Ovary (tissue), 10 donors: ENCODE measurements at places on chromosomes 2 and 18.

DNA sequence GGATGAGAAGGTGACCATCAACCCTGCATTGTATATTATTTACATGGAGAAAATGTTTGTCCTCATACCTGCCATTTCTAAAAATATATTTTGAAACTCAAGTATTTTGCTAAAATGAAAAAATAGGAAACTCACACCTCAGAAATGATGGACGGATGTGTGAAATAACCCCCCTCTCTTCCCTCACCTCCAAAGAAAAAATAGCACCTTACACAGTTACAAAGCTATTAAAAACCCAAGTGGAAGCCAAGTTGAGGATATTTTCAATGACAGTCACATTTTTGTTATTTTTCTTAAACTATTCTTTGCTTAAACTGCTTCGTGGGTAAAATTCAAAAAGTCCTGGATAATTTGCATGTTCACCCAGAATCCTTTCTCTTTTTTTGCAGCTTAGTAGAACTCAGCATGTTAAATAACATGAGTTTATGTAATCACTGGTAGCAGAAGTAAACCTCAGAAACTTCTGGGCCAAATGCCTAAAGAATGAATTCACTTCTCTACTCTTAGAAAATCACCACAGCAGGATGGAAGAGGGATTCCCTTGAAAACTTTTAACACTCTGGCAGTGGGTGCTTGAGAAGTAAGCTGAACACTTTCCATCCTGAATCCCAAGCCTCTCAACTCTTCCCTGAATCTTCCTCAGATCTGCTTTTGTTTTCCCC is 768 bp downstream of the DSC1 start:
- no peak for DNase-seq

DNA sequence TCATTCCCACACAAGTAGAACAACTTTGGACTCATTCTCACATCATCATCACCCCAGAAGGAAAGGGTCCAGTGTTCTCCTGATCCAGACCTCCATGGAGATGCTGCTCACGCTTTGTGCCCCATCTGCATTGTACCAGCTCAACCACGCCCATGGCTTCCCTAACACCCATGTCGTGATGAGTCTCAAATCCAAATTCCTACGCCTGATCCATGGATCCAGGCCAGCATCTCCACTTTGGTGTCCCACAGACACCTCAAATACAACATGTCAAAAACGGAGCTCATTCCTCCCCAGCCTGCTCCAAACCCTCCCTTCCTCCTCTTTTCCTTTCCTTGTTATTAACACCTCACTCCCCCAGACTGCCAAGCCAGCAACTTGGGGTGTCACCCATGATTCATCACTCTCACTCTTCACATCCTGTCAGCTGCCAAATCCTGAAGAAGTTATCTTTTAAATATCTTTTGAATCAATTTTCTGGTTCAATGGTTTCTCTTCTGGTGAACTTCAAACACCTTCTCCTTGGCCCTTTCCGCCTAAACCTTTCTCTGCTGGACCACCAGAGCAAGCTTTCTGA is 30.2 kb upstream of the FAM124B start:
- DNase-seq: no peak

- no peak for DNase-seq
These were observed 140.3 kb downstream of the TRIB2 start for GRCh38 chr2:12856934-12857601.

DNA sequence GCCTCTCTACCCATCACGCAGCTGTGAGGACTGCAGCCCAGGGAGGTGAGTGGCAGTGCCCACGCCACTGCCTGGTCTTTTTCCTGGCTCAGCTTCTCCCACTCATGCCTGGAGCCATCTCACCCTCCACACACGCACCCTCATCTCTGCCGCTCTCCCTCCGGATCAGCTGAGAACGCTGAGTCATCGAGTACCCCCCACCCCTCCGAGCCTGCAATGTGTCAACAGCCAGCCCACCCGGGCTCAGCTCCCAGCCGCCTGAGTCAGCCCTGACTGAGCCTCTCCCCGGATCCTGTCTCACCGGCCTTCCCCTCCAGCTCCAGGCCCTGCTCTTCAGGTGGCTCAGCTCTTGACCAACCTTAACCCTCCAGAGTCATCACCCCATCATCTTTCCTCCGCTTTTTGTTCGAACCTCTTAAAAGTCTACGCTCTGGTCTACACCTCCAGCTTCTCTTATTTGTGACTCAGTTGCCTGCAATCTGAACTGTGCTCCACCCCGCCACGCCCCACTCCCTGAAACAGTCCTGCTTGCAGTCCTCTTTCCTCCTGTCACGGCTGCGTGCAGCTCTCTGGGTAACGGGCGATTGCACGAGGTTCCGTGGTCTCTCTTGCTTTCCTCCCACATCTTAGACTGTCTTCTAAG is 94.4 kb upstream of the ASAP2 start:
- DNase-seq: peak; percentile 84

DNA sequence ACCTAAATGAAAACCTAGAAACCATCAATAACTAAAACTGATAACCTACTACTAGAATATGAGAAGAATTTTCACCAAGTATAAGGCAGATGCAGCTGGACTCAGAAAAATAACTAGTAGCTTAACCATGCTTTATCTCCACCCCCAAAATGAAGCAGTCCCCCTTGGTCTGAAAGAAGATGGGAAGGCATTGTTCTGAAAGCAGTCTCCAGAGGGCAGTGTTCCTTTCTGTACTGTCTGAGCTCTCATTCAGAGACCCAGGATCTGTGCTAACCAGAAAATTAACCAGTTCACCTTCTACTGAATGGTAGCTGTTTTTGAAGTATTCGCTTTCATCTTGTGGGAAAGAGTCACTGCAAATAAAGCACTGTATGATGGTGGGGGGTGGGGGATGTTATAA is 273.0 kb downstream of the PDE11A start:
- DNase-seq: no peak

GRCh38 chr2:183892315-183892941 is 705.9 kb upstream of the ZNF804A start:
- DNase-seq: no peak

- DNase-seq: no peak
These were observed 86.8 kb upstream of the BARD1 start for GRCh38 chr2:214896274-214896673.

DNA sequence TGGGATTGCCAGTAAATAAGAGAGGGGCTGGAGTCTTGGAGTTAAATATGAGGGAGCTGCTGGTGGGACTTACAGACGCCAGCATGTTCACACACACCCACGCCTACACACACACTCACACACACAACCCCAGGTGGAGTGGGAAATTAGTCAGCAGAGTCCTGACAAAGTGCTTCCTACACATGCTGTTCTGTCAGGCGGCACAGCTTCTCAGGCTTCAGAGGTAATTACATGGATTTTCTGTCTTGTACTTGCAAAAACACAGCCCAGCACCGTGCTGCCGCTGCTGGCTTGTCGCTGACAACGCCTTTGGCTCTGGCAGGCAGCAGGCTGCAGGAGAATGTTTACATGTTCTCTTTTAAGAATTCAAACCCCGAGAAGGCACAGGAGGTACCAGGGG is 1186.3 kb upstream of the CELF4 start:
- no peak for DNase-seq

DNA sequence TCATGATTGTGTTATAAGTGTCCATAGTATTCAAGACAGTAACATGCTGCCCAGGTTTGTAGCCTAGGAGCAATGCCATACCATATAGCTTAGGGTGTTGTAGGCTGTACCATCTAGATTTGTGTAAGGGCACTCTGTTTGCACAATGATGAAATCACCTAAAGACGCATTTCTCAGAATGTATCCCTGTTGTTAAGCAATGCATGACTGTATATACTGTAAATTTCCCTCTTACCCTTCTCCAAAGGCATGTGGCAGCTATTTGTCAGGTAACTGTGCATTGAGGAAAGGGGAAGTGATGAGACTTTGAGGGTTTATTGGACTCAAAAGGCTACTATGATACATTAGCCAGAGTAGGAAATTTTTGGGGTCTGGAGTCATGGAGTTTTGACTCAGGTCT is 180.8 kb downstream of the VAPA start:
- no peak for DNase-seq

DNA sequence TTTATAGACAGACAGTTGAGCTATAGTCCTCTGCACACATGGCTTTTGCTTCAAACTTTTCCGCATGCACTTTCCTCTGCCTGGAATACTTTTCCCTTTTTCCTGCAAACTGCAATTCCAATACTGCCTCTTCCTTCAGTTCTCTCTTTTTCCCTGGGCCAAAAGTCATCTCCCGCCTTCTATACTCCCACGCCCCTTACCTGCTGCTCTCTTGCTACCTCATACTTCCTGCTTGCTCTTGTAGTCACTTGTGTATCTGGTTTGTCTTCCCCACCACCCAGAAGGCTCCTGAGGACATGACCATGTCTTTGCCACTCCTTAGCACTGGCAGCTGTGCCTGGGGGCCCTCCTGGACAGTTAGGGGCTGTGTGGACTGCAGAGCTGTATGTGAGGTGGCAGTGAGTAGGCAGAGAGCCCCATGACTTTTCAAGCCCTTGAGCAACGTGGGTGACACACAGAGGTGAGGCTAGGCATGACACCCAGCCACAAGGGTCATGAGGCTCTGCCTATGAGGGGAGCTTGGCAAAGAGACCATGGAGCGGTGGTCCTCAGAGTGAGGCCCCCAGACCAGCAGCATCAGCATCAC is 23.2 kb downstream of the SPEG start:
- no peak for DNase-seq

GRCh38 chr2:207836521-207837133 is 66.9 kb upstream of the FZD5 start:
- no peak for DNase-seq

- no peak for DNase-seq
These were observed 256.5 kb downstream of the CDH20 start for GRCh38 chr18:61589724-61590065.

DNA sequence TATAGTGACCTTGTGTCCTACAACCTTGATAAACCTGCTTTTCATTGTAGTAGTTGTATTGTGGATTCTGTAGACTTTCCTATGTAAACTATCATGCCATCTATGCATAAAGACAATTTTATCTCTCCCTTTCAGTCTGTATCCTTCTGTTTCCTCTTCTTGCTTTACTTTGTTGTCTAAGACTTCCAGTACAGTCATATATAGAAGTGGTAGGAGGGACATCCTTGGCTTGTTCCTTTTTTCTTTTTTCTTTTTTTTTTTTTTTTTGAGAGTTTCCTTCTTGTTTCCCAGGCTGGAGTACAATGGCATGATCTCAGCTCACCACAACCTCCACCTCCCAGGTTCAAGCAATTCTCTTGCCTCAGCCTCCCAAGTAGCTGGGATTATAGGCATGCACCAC is 39.7 kb downstream of the UBE2F start:
- no peak for DNase-seq

DNA sequence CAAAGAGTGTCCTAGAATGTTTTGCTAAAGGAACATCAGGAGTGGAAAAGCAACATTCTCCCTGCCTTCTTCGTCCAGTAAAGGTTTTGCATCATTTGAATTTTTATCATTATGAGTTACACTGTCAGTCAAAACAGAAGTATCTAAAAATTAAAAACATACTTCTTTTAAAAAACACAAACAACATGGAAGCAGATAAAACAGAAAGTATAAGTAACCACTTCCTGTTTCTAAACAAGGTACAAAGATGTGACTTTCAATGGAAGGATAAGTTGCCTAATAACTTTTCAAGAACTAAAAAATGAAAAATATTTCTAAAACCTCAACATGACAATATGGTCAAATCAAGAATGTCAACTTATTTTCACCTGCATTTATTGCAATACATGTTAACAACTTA is 158.2 kb downstream of the STK39 start:
- DNase-seq: no peak

DNA sequence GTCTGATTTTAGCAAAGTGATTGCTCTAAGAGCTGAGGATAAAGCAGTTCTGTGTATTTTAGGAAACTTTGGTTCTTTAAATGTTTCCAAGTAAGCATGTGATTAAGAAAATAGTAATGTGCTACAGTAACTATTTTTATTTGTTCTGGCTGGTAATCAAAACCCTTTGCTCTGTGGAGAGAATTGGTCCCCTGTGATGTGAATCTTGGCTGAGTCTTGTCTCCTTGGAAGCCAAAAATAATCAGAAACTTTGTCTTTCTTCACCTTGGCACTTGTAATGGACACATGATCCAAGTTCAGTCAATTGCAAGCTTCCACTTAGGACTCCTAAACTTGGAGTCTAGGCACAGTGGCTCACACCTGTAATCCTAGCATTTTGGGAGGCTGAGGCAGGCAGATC is 422.7 kb upstream of the CDH20 start:
- DNase-seq: no peak

- DNase-seq: no peak
These were observed 314.0 kb downstream of the MEIS1 start for GRCh38 chr2:66748939-66749338.

DNA sequence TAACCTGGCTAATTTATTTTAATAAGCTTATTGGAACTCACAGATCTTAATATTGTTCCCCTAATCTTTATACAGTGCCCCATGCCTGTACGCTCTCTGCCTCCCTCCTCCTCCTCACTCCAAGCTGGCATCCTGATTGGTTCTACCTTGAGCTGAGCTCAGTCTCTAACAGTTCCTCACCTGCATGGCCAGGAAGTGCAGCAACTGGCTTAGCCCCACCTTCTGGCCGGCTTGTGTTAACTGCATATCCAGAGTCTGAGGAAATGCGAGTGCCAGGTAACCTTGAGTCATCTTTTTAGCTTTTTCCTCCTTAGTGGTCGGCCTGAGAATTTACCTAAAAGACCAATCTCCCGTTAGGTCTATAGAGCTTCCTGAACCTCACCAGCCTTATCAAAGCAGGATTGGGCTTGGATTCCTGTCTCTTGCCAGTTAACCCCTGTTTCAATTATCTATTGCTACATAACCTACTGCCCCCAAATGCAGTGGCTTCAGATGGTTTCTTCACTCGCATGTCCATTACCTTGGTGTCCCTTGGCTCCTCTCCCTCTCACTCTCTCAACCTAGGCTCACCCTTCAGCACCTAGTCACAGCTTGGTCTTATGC is 89.5 kb upstream of the STK39 start:
- no peak for DNase-seq

- no peak for DNase-seq
These were observed 46.3 kb downstream of the EMX1 start for GRCh38 chr2:72963423-72964145.

DNA sequence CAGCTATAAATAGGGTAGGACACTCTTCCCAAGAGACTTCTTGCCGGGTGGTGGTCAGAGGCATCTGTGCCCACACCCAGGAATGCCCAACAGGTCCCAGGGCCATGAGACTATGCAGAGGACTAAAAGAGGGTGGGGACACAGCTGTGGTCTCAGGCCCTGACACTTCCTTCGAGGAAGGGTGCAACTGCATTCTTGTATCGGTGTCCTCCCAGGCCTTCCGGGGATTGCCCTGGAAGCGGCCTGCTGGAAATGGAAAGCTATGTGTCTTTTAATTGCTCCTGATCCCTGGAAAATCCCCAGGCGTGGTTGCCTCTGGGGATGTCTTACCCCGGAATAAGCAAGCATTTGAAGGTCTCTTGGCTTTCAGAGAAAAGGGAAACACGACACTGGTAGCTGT is 176.7 kb downstream of the SOX11 start:
- DNase-seq: no peak
